Thyroid gland (tissue), 4 donors: ENCODE measurements at places on chromosomes 5 and 9. TPM values are rescaled to one million over a fixed set of nuclear protein-coding genes. Genes with fewer than 3 reads are reported as not detected.
A peak's percentile ranks its signal among the peaks of the same experiment; 100 is the strongest.

FABP6 gene
- total RNA-seq, result not detected

CCDC152 gene
- 1.7 TPM for total RNA-seq

RNF183 gene
- not detected for total RNA-seq

DNA sequence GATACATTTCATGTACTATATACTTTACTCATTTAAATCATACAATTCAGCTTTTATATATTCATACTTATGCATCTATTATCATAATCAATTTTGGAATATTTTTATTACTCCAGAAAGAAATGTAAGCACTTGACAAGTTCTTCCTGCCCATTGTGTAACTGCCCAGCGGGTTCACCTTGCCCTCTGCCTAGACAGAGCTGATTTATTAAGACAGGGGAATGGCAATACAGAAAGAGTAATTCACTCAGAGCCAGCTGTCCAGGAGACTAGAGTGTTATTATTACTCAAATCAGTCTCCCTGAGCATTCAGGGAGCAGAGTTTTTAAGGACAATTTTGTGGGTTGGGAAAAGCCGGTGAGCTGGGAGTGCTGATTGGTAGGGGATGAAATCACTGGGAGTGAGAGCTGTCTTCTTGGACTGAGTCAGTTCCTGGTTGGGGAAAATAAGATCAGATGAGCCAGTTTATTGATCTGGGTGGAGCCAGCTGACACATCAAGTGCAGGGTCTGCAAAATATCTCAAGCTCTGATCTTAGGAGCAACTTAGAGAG lies 16.1 kb upstream of the SPIN1 start:
- no peaks in the 10 kb centered on the region for H3K36me3 ChIP-seq
- no peaks in the 10 kb centered on the region for H3K27me3 ChIP-seq
- DNase-seq, result no peak
- H3K4me3 ChIP-seq, result no peak overlapping the region
- no peaks in the 10 kb centered on the region for H3K4me1 ChIP-seq

GRCh38 chr5:39426051-39426745 lies 1.4 kb upstream of the DAB2 start:
- no peaks in the 10 kb centered on the region for H3K36me3 ChIP-seq
- H3K27ac ChIP-seq, result no peak overlapping the region
- H3K4me3 ChIP-seq, result no peak overlapping the region
- H3K27me3 ChIP-seq, result no peaks in the 10 kb centered on the region
- H3K4me1 ChIP-seq, result peaks cover 14% of the 10 kb centered on the region

DNA sequence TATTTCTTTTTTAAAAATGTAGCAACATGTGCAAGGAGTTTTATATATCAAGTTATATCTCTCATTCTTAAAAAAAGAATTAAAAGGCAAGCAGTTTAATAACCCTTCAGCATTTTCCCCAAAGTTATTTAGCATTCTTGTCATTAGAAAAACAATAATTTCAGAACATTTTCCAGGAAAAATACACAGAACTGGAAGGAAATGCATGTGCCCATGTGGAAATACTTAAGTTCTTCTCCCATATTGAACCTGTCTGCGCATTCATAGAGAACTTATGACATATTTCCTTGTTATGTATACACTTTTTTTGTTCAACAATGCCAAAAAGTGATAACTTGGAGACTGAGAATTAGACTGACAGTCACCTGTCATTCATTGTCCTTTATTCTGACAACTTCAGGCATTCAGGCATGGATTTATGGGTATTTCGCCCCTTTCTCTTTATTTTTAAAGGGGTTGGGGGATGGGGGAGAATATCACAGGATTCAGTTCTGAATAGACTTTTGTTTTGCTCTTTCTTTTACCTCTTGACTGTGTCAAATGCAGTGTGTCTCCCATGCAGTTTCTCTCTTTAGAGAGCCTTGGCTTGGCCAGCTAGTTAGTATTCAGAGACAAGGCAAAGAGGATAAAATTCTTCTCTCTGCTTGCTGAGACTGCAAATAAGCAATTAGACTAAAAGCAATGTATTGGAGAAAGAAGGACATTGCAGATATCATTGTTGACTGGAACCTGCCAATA lies 701.0 kb downstream of the NR2F1-AS1 start:
- H3K4me1 ChIP-seq, result no peaks in the 10 kb centered on the region
- DNase-seq, result no peak
- H3K27ac ChIP-seq, result no peak overlapping the region
- no peaks in the 10 kb centered on the region for H3K27me3 ChIP-seq
- no peak overlapping the region for H3K4me3 ChIP-seq

DNA sequence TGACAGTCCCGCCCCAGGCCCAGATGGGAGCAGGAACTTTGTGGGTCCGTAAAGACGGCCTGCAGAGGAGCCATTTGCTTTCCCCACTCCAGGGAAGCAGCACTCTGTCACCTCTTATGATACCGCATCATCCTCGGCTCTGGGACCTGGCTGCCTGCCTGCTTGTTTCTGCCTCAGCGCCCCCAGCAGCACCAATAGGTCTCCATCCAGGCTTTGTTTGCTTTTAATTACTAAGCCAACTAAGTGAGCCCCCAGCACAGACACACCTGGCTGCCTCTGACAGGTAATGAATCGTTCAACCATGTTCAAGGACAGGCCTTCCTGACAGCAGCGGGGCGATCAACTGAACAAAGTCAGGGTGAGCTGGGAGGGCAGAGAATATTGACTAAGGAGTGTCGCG lies 141.4 kb downstream of the C5orf15 start:
- H3K4me3 ChIP-seq, result no peak overlapping the region
- H3K27me3 ChIP-seq, result no peaks in the 10 kb centered on the region
- H3K36me3 ChIP-seq, result no peaks in the 10 kb centered on the region
- H3K4me1 ChIP-seq, result peaks cover 26% of the 10 kb centered on the region
- H3K27ac ChIP-seq, result no peak overlapping the region

GRCh38 chr9:89658931-89659330 lies 54.1 kb downstream of the GADD45G start:
- H3K4me1 ChIP-seq, result peaks cover 79% of the 10 kb centered on the region
- no peak for DNase-seq
- H3K4me3 ChIP-seq, result no peak overlapping the region

GRCh38 chr5:127002390-127002789 lies 28.0 kb downstream of the MARCHF3 start:
- no peak for DNase-seq
- peaks cover 12% of the 10 kb centered on the region for H3K4me1 ChIP-seq
- no peak overlapping the region for H3K27ac ChIP-seq
- H3K27me3 ChIP-seq, result no peaks in the 10 kb centered on the region
- H3K36me3 ChIP-seq, result no peaks in the 10 kb centered on the region
- H3K4me3 ChIP-seq, result no peak overlapping the region

DNA sequence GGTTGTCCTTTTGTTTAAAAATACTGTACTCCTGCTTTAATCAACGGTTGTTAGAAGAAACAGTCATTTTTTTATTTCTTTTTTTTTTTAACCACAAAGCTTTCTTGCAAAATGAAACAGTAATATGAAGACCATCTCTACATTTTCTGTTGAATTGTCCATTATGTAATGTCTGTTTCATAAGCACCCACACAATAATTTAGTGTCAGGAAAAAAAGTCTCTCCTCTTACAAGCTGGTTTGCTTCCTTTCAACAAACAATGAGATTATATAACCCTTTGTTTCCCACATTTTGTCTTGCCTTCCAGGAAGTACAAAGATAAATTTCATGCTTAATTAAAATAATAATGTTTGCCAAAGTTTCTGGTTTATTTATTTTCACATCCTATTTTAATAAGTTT lies 16.7 kb downstream of the CTNNAL1 start:
- no peak overlapping the region for H3K27ac ChIP-seq
- no peak for DNase-seq

DNA sequence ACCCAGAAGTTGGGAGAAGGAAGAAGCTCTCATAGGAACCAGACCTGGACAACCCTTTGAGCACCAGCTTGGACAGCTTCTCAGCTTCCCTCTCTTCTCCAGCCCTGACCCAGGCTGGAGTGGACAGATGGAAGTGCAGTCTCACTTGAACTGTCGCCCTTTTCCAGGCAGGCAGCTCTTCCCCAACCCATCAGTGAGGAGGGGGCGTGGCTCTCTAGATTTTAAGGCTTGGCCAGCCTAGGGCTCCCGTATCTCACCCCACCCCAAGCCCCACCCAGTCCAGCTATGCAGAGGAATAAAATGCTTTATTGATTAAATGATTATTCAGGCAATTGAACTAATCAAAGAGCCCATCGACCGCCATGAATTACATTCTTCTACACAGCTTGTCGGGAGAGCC lies 2.2 kb downstream of the PAX5 start:
- peaks cover 74% of the 10 kb centered on the region for H3K27me3 ChIP-seq
- H3K4me3 ChIP-seq, result no peak overlapping the region
- no peak overlapping the region for H3K27ac ChIP-seq
- DNase-seq, result no peak

GRCh38 chr9:16725066-16725465 lies 145.4 kb downstream of the BNC2 start:
- H3K4me1 ChIP-seq, result peaks cover 25% of the 10 kb centered on the region
- no peak overlapping the region for H3K27ac ChIP-seq
- no peaks in the 10 kb centered on the region for H3K27me3 ChIP-seq

DNA sequence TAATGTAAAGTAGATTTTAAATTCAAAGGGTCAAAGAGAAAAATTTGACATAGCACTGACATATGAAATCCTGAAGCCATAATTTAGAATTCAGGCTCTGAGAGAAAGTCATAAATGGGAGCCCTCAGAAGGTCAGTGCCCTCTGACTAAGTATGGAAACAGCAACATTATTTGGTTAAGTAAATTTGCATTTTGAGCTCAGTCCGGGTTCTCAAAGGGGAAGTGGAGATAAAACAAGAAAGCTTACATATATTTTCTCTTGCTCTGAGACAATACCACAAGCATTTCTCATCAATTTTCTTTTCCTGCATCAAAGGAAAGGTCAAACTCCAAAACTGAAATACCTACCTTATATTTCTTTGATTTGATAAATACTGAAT lies 348.0 kb downstream of the SEMA5A start:
- no peak overlapping the region for H3K27ac ChIP-seq
- DNase-seq, result no peak
- H3K36me3 ChIP-seq, result no peaks in the 10 kb centered on the region
- H3K27me3 ChIP-seq, result no peaks in the 10 kb centered on the region

- H3K4me3 ChIP-seq, result no peak overlapping the region
- H3K27ac ChIP-seq, result no peak overlapping the region
- H3K4me1 ChIP-seq, result no peaks in the 10 kb centered on the region
- no peaks in the 10 kb centered on the region for H3K36me3 ChIP-seq
Observed at GRCh38 chr5:6359555-6360322, 18.6 kb downstream of the MED10 start.

GRCh38 chr5:108201721-108202120 lies 180.2 kb downstream of the FBXL17 start:
- H3K27ac ChIP-seq, result no peak overlapping the region
- DNase-seq, result no peak
- no peaks in the 10 kb centered on the region for H3K4me1 ChIP-seq
- H3K36me3 ChIP-seq, result no peaks in the 10 kb centered on the region

DNA sequence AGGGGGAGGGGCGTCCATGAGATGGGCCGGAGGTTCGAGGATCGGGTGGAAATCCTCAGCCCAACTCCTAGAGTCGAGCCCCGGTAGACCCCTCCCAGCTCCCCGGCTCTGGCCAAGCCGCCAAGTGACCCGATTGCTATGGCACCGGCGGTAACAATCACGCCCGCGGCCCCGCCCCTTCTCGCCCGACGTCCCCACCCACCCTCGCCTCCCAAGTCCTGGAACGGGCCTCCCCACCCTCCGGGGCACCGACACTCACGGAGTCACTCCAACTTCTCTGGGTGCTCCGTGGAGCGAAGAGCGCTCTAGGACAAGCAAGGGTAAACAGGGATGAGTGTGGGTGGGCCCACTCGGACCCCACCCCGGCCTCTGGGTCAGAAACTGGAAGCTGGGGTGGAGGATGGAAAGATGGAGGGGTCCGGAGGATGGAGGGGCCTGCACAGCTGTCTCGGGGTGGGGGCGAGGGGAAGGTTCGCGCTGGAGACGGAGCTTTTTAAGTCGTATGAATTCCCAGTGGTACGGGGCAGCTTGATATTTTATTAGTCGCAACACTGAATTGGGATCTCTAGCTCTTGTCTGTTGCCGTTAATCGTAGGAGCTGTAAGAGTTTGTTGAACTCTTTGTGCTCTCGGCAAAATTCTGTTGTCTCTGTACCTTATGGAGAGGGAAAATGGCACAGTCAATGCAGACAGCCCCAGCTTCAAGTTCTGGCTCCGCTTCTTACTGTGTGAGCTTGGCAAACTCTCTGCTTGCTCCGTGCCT lies at the start of gene SPACA9:
TSS of gene SPACA9 (plus strand) at position 204 of the 762 bp plus-strand sequence. CDS start 5,050 bp downstream, outside the sequence.
- no peaks in the 10 kb centered on the region for H3K36me3 ChIP-seq
- H3K4me3 ChIP-seq, result peak within 1 kb of the TSS; percentile 94
- H3K4me1 ChIP-seq, result peaks cover 24% of the 10 kb centered on the region
- H3K27ac ChIP-seq, result peak within 1 kb of the TSS; percentile 99
- peak; percentile 89 for DNase-seq
- no peaks in the 10 kb centered on the region for H3K27me3 ChIP-seq

GRCh38 chr5:53335115-53335514 lies 145.3 kb upstream of the FST start:
- H3K36me3 ChIP-seq, result no peaks in the 10 kb centered on the region
- DNase-seq, result no peak
- no peak overlapping the region for H3K4me3 ChIP-seq
- peaks cover 14% of the 10 kb centered on the region for H3K4me1 ChIP-seq
- H3K27me3 ChIP-seq, result no peaks in the 10 kb centered on the region

- DNase-seq, result no peak
- H3K27ac ChIP-seq, result no peak overlapping the region
Observed at GRCh38 chr5:164207646-164208045, 702.2 kb downstream of the MAT2B start.

GRCh38 chr5:127849891-127850290 lies 146.7 kb downstream of the CCDC192 start:
- H3K4me3 ChIP-seq, result no peak overlapping the region
- DNase-seq, result no peak
- H3K36me3 ChIP-seq, result no peaks in the 10 kb centered on the region

GRCh38 chr5:39119404-39120051 lies 45.3 kb upstream of the RICTOR start:
- no peak overlapping the region for H3K27ac ChIP-seq
- no peak overlapping the region for H3K4me3 ChIP-seq
- no peak for DNase-seq
- H3K4me1 ChIP-seq, result no peaks in the 10 kb centered on the region
- no peaks in the 10 kb centered on the region for H3K36me3 ChIP-seq

DNA sequence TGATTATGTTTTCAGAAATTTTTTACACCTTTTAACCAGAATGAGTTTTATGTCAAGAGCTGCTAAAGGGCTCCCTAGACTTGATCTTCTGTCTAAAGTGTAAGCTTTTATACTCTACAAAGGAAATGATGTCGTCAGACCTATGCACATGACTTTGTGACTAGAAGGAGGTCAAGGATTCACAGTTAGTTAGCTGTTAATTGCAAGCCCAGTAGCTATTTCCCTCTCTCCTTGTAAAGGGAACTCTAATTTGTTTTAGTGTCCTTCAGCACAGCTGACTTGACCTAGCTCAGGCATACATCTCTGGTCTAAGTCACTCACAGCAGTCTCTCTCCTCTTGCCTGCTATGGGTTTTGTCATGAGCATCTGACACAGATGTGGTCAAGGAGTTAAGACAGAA lies 173.5 kb upstream of the NREP start:
- no peak for DNase-seq
- no peaks in the 10 kb centered on the region for H3K36me3 ChIP-seq
- H3K27me3 ChIP-seq, result no peaks in the 10 kb centered on the region
- H3K27ac ChIP-seq, result no peak overlapping the region
- H3K4me3 ChIP-seq, result no peak overlapping the region

- H3K4me1 ChIP-seq, result no peaks in the 10 kb centered on the region
- H3K27me3 ChIP-seq, result no peaks in the 10 kb centered on the region
- no peak overlapping the region for H3K27ac ChIP-seq
- no peak overlapping the region for H3K4me3 ChIP-seq
- DNase-seq, result no peak
Observed at GRCh38 chr5:172841-173251, 18.4 kb upstream of the LRRC14B start.
